ENCODE measurements at places on chromosomes 4 and X.

DNA sequence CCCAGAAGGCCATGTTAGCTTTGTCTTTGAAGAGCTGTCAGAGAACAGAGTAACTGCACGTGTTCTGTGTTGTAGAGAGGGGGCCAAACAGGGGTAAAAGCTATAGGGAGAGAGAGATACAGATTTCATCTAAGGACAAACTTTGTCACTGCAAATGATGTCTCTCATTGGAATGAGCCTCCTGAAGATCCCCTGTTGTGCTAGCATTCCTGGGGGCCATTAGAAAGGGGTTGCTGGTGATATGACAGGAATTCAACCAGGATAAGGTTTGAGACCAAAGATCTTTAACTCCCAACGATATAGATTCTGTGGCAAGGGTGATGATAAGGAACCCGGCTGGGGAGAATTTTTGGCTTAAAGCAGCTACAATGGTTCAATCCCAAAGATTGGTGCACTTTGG, 16.8 kb downstream of the MID1 start:
- DNase-seq, result no peak

- DNase-seq, result no peak
These were observed 584.2 kb upstream of the FTHL17 start for GRCh38 chrX:31656013-31656412.

GRCh38 chrX:132426695-132427281, 62.0 kb downstream of the MBNL3 start:
- no peak for DNase-seq

DNA sequence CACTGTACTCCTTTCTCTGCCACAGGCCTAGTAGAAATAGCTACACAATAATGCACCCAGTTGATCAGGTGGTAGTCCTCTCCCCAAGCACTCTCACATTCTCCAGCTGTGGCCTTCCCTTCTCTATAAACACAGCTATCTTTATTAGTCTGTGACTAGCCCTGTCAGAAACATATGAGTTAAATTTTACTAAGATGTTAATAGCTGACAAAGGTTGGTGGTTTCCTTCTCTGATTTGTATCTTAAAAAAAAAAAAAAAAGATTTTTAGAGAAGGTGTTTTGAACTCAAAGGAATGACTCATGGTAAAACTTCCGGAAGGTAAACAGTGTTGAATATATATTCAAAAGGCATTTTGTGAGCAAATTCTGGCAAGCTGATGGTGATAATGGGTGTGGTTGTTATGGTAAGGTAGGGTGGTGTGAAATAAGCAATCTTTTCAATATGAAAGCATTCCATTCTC, 327.4 kb downstream of the PPP3CA start:
- no peak for DNase-seq

DNA sequence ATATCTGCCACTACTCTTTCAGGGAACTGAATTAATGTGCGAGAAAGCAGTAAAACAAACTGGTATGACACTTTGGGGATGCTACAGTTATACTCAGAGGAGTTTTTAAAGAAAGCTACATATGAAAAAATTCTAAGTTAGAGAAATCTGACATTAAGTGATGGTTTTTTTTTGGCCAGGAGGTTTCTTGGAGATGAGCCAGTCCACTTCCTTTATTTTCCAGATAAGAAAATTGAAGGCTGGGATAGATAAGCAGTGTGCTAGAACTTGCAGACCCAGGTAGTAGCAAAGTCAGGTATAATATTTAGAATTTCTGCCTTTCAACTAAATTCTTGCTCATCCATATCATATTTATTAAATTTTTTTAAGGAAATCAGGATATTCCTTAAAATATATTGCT, 106.8 kb downstream of the FAT4 start:
- DNase-seq, result no peak

DNA sequence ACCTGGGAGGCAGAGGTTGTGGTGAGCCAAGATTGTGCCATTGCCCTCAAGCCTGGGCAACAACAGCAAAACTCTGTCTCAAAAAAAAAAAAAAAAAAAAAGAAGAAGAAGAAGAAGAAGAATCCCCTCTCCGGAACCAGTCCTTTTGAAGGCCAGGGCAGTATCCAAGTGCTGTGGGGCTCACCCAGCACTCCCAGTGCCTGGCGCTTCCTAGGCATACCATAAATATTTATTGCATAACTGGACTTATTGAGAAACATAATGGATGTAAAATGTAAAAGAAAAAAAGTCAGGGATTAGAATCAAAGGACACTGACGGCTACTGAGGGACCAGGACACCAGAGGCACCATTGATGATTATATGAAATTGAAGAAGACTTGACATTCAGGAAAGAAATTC, 162.1 kb upstream of the KIT start:
- no peak for DNase-seq

- DNase-seq, result no peak
These were observed 82.4 kb downstream of the NSUN7 start for GRCh38 chr4:40832175-40832574.

GRCh38 chr4:163523791-163524365, 29.4 kb downstream of the TMA16 start:
- no peak for DNase-seq

DNA sequence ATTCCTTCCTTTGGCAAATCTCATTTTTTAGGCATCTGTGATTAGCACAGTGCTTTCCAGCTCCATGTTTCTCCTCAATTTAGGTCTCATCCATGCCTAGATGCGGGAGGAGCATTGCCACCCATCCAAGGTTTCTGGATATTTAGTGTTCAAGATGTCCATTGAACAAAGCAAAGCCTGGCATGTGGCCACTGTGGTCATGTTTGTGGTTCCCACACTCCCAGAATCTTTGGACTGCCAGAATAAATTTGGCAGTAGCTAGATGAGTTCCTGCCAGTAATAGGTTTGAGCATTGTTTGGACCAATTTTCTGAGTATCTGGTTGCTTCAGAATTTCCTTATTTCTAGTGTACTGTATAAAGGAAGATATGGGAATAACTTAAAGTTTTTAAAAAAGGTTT, 1124.1 kb downstream of the ADGRL3 start:
- DNase-seq, result no peak

GRCh38 chr4:73776321-73776729, 36.0 kb downstream of the CXCL8 start:
- no peak for DNase-seq
